ENCODE measurements at places on chromosomes 12 and 14. TPM values are rescaled to one million over a fixed set of nuclear protein-coding genes. Genes with fewer than 3 reads are reported as not detected.

DNA sequence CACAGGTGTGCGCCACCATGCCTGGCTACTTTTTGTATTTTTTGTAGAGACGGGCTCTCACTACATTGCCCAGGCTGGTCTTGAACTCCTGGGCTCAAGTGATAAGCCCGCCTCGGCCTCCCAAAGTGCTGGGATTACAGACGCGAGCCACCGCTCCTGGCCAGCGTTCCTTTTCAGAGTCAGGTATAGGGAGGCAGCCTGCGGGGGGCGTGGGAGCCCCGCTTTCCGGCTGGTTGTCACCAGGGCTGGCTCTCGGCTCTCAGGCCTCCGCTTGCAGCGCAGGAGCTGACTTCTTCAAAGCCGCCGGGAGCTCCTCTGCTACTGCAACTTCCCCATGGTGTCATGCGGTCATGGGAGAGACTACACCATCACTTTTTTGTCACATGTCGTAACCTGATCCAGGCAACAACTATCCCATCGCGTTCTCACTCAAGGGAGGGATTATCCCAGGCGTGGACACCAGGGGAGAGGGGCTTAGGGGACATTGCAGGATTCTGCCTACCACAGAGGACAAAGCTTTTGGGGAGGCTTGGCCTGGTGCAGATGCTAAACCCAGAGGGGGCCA lies 129.4 kb downstream of the SCARB1 start:
- no peak for DNase-seq

The PIWIL1 gene
- 0.22 TPM for polyA plus RNA-seq

DNA sequence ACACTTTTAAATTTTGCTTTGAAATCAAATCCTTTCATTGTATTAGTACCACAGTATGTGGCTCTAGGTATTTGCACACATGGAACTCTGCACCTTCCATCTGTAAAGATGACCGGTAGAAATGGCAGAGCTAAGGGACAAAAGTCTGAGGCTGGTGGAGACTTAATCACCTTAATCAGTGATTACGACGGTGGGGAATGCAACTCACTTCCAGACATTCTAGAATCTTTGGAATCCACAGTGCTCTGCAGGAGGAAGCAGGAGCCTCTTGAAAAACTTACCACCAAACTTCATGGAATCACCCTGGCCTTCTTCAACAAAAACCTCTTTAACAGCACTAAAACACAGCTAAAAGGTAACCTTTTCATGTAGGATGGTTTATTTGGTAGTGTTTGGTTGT lies 3.9 kb upstream of the DACT1 start:
- no peak for DNase-seq

The NANOG gene
- polyA plus RNA-seq = 0.40 TPM

The EML1 gene
- not detected for polyA plus RNA-seq

Data from muscle of arm (tissue), 14 donors.